ENCODE measurements at places on chromosomes 7 and 10. TPM values are rescaled to one million over a fixed set of nuclear protein-coding genes. Genes with fewer than 3 reads are reported as not detected.
A peak's percentile ranks its signal among the peaks of the same experiment; 100 is the strongest.

- no peak overlapping the region for H3K4me3 ChIP-seq
- H3K36me3 ChIP-seq: no peaks in the 10 kb centered on the region
- peaks cover 36% of the 10 kb centered on the region for H3K4me1 ChIP-seq
- DNase-seq: no peak
These were observed 1.7 kb upstream of the ST7 start for GRCh38 chr7:116951366-116952292.

GRCh38 chr10:619710-620109 lies 69.8 kb downstream of the DIP2C start:
- no peaks in the 10 kb centered on the region for H3K27me3 ChIP-seq
- no peaks in the 10 kb centered on the region for H3K36me3 ChIP-seq
- H3K4me3 ChIP-seq: no peak overlapping the region
- H3K4me1 ChIP-seq: peaks cover 34% of the 10 kb centered on the region
- no peak for DNase-seq
- H3K27ac ChIP-seq: no peak overlapping the region

DNA sequence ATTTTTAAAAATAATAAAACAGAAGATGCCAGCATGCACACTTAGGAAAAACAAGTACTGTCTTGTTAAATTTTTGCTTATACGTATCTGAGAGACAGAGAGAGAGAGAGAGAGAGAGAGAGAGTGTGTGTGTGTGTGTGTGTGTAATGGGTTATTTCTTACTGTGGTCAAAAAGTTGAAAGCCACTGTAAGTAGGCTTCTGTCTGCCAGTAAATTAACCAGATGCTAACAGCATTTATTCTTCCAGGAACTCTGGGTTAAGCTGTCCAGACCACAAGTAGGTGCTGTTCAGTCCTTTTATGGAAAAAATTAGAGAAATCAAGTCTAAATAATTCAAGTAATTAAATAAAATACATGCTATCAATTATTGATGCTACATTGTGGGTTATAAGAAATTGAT lies 39.7 kb downstream of the RNF32 start:
- H3K4me3 ChIP-seq: no peak overlapping the region
- no peaks in the 10 kb centered on the region for H3K4me1 ChIP-seq
- H3K27ac ChIP-seq: no peak overlapping the region
- no peak for DNase-seq

DNA sequence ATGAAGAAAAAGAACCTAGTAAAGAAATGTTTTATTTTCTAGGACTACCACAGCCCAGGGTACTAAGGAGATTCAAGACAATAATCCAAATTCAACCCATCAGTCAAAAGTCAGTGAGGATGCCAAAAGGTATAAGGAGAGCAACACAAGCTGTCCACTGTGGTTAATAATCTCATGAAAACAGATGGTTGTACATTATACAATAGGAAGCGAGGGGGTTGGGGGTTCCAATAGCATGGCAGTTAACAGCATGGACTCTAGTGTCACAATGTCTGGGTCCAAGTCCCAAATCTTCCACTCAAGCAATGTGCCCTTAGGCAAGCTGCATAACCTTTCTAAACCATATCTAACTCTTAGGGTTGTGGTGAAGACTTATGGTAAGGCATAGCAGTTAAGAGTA lies 35.1 kb downstream of the BRAF start:
- H3K27ac ChIP-seq: no peak overlapping the region
- H3K4me3 ChIP-seq: no peak overlapping the region
- H3K36me3 ChIP-seq: no peaks in the 10 kb centered on the region
- DNase-seq: no peak

- no peak overlapping the region for H3K27ac ChIP-seq
- no peaks in the 10 kb centered on the region for H3K4me1 ChIP-seq
- no peaks in the 10 kb centered on the region for H3K27me3 ChIP-seq
These were observed 106.4 kb downstream of the AMPH start for GRCh38 chr7:38524786-38525185.

- no peaks in the 10 kb centered on the region for H3K36me3 ChIP-seq
- no peak for DNase-seq
- H3K27me3 ChIP-seq: no peaks in the 10 kb centered on the region
- no peak overlapping the region for H3K4me3 ChIP-seq
- H3K4me1 ChIP-seq: no peaks in the 10 kb centered on the region
These were observed 188.7 kb upstream of the MINDY3 start for GRCh38 chr10:16049050-16049449.

DNA sequence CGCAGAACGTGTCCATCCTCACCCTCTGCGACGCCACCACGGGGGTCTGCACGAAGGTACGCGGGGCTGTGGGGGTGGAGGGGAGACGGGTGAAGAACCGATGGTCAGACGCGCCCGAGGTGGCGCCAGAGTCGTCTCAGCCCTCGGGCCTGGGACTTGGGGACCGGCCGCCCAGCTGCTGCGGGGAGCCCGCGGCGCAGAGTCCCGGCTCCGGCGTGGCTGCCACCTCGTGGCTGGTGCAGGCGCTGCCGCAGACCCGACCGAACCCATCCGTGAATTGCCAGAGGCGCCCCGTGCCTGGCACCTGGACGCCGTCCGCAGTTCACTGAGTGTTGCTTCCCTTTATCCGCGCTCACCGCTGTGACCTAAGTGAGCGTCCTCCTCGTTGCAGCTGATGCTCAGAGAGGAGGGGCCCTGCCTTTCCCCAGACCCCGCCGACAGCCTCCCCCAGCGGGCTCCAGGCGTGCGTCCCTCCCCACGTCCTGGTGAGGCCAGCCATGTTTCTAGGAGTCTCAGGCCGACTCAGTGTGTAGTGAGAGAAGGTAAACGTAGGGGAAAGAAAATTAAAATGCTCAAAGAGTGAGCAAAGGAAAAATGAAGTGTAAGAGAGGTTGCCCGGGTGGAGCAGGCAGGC lies 208.7 kb downstream of the PAXIP1 start:
- no peak overlapping the region for H3K27ac ChIP-seq
- peaks cover 4% of the 10 kb centered on the region for H3K4me1 ChIP-seq
- peak overlapping the region; percentile 13 for H3K4me3 ChIP-seq
- peaks cover 30% of the 10 kb centered on the region for H3K27me3 ChIP-seq
- peak; percentile 73 for DNase-seq

DNA sequence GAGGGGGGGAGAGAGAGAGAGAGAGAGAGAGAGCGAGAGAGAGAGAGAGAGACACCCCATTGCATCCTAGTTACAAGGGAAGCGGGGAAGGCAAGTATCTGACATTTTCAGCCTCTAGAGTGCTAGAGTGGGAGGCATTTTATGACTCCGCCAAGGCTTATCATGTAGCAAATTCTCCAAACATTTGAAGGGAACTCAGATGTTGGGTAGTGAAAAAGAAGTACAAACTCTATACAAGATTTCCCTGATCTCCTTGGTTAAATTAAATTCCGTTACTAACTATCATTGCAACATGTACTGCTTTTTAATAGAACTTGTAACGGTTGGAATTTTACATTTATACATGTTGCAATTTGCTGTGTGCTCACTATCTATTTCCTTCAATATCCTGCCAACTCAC lies 83.4 kb upstream of the FAM3C start:
- no peaks in the 10 kb centered on the region for H3K4me1 ChIP-seq
- H3K27ac ChIP-seq: no peak overlapping the region
- H3K27me3 ChIP-seq: no peaks in the 10 kb centered on the region
- no peak for DNase-seq
- H3K4me3 ChIP-seq: no peak overlapping the region

DNA sequence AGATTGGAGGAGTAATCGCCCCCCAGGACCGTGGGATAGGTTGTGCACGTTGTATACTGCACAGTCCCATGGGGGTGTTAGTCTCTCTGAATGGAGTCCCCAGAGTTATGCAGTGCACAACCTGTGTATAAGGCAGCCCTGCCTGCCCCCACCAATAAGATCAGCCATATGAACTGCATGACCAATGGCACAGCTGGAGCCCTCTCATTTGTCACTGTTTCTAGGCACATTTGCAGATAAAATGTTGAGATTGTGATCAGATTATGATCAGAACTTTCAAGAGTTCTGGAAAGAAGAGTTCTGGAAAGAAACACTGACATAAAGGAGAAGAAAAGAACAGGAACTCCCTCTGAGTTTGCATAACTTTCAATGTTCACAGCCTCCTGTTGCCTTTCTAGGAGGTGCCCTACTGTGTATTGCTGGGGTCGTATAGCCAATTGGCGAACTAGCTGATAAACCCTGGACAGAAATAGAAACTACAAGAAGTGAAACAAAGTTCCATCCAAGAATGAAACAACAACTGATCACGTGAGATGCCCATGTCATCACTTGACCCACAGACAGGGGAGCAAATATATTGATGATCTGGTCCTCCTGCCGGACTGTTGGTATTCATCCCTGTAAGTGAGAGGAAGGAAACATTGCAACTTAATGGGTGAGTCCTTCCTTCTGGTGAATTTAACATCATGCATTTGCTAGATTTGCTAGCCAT lies 49.6 kb upstream of the TOMM7 start:
- no peaks in the 10 kb centered on the region for H3K4me1 ChIP-seq
- no peak overlapping the region for H3K27ac ChIP-seq
- DNase-seq: no peak
- H3K36me3 ChIP-seq: no peaks in the 10 kb centered on the region

- H3K4me3 ChIP-seq: no peak overlapping the region
- no peak overlapping the region for H3K27ac ChIP-seq
- H3K36me3 ChIP-seq: peaks cover 41% of the 10 kb centered on the region
- H3K27me3 ChIP-seq: no peaks in the 10 kb centered on the region
- no peak for DNase-seq
- peaks cover under 1% of the 10 kb centered on the region for H3K4me1 ChIP-seq
These were observed 7.1 kb downstream of the PI4K2A start for GRCh38 chr10:97647556-97647955.

DNA sequence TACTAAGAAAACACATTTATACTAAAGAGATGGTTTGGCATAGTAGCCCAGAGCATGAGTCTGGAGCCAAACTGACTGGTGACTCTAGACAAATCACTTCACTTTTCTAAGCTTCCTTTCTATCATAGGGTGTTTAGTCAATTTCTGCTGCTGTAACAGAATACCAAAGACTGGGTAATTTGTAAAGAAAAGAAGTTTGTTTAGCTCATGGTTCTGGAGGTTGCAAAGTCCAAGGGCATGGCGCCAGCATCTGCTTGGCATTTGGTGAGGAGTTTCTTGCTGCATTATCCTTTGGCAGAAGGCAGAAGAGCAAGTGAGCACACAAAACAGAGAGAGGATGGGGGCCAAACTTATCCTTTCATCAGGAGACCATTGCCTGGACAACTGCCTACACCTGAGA lies 146.3 kb downstream of the CHCHD3 start:
- no peaks in the 10 kb centered on the region for H3K4me1 ChIP-seq
- DNase-seq: no peak
- H3K27ac ChIP-seq: no peak overlapping the region
- H3K36me3 ChIP-seq: no peaks in the 10 kb centered on the region
- no peak overlapping the region for H3K4me3 ChIP-seq

DNA sequence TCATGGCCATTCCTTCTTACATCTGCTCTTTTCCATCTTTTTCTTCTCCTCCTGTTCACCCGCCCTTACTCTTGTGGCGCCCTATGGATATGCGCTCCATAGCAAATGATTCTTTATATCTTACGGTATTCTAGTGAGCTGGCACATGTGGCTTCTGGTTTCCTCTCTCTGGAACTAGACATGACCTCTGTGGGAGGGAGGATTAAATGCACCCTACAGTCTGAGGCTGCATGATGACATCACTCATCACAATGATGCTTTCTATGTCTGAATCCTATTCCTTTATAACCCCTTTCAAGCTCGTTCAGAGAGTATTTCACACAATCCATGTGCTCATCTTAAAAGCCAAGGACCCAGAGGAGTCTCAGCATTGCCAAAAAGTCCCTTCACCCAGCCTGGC lies 153.3 kb downstream of the EGFR start:
- peaks cover 3% of the 10 kb centered on the region for H3K4me1 ChIP-seq
- H3K27me3 ChIP-seq: no peaks in the 10 kb centered on the region

DNA sequence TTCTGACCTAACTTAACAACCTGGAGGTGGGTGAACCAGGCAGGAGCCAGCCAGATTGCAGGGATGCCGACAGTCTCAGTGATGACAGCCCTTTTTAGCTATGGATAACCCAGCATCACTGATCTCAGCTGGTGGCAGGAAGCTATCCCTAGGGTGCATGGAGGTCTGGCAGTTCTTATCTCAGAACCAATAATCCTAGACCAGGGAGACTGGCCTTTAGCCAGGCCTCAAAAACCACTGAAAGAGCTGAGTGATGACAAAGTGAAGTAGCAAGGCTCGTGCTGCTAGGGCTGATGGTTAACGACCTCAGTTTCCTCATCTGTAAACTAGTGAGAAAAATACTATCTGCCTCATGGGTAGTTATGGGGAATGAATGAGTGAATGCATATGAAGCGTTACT lies 112.5 kb downstream of the RALA start:
- no peaks in the 10 kb centered on the region for H3K27me3 ChIP-seq
- no peaks in the 10 kb centered on the region for H3K36me3 ChIP-seq
- no peak for DNase-seq

DNA sequence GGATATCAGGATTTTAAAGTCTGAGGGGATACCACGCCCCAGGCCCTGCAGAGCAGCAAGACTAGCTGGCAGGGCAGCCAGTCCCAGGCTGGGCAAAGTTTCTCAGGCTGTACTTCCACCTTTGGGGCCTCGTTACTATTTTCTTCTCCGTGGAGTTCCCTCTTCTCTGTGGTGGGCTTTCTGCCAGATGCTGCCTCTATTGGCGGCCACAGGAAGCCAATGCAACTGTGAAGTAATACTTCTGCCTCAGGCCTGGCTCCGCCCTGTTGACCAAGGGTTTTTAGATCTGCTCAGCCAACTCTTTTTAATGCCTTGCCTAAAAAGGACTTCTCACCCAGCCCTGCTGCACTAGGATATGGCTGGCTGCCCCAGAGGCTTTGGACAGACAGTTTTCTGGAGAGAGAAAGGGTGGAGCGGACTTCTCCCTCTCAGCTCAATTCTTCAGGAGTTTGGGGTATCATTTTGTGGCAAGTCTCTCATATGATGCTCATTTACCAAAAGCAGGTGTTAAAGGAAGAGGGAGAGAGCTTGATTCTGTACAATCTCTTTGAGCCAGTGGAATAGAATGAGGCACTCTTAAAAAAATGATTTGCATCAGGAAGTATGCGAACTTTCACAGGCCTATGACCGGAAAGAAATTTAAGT lies 67.4 kb downstream of the HHEX start:
- DNase-seq: peak; percentile 70
- H3K27ac ChIP-seq: peak overlapping the region; percentile 71
- no peak overlapping the region for H3K4me3 ChIP-seq
- H3K4me1 ChIP-seq: peaks cover 64% of the 10 kb centered on the region

DNA sequence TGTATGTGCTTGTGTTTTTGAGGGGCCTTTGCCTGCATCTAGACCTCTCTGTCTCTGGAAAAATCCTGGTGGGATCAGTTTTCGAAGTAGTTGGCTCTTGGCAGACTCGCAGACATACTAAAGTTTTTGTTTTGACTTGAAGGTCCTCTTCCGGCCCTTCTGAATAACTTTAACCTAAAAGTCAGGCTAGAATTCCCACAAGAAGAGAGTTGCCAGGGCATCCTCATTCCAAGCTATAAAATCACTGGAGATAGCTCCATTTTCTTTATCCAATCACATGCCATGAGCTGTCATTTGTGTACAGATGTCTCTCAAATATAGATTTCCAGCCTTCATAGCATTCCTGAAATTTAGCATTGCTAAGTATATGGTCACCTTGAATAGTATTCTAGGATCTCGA lies 967.8 kb downstream of the LRMDA start:
- DNase-seq: no peak
- H3K27ac ChIP-seq: no peak overlapping the region
- no peaks in the 10 kb centered on the region for H3K4me1 ChIP-seq
- H3K4me3 ChIP-seq: no peak overlapping the region
- H3K27me3 ChIP-seq: no peaks in the 10 kb centered on the region
- H3K36me3 ChIP-seq: no peaks in the 10 kb centered on the region

NKX1-2 gene
- total RNA-seq: not detected

MCMBP gene
- 88.9 TPM for total RNA-seq

CCL26 gene
- not detected for total RNA-seq

ZKSCAN1 gene
- 153 TPM for total RNA-seq

NYAP1 gene
- 0.73 TPM for total RNA-seq

CTNNA3 gene
- total RNA-seq: 18.2 TPM

MYH16 gene
- not detected for total RNA-seq

JCAD gene
- 17.4 TPM for total RNA-seq

Measured in stomach (tissue), 19 donors.